Vagina (tissue), 2 donors: ENCODE measurements at places on chromosomes 4 and X. TPM values are rescaled to one million over a fixed set of nuclear protein-coding genes. Genes with fewer than 3 reads are reported as not detected.
A peak's percentile ranks its signal among the peaks of the same experiment; 100 is the strongest.

The PAGE4 gene
- total RNA-seq: not detected

The ZNF827 gene
- total RNA-seq: 19.2 TPM

DNA sequence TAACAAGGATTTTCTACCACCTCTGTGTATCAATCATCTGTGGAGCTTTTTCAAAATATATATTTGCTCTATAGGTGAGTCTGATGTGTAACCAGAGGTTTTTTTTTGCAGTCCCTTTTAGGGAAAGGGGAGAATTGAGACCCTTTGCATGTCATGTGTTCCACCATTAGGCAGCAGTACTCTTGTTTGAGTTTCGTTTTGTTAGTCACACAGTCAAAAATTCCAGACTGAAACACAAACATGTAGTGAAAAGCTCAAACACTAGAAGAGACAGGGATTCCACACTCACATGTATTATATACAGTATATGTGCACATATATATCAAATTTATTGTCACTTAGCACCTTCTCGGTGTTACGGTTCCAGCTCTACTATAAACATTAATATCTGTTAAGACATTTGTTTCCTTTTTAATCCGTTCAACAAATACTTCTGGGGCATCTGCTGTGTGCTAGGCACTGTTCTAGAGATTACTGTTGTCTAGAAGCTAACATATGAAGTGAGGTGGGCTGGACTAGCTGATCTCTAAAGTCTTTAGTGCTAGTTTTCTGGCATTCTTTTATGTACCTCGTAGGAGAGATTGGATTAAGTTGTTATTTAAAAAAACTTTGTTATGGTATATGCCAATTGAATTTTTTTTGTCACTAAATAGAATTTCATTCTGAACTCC lies 5.5 kb downstream of the USP9X start:
- no peak for DNase-seq
- H3K4me1 ChIP-seq: peaks cover 82% of the 10 kb centered on the region
- no peak overlapping the region for H3K4me3 ChIP-seq
- no peaks in the 10 kb centered on the region for H3K27me3 ChIP-seq
- H3K36me3 ChIP-seq: no peaks in the 10 kb centered on the region

GRCh38 chr4:173334891-173335752 lies 964 bp upstream of the HMGB2 start:
- no peak for DNase-seq
- peak overlapping the region; percentile 90 for H3K4me3 ChIP-seq
- H3K27ac ChIP-seq: peak overlapping the region; percentile 100
- H3K36me3 ChIP-seq: peaks cover 9% of the 10 kb centered on the region
- H3K27me3 ChIP-seq: no peaks in the 10 kb centered on the region
